Activated CD4-positive, alpha-beta T cell treated with anti-CD3 and anti-CD28 coated beads for 1 hour (primary cell): ENCODE measurements at places on chromosomes 2 and 18.

- no peak for DNase-seq
Measured at GRCh38 chr2:168639441-168639898, 163.0 kb upstream of the NOSTRIN start.

DNA sequence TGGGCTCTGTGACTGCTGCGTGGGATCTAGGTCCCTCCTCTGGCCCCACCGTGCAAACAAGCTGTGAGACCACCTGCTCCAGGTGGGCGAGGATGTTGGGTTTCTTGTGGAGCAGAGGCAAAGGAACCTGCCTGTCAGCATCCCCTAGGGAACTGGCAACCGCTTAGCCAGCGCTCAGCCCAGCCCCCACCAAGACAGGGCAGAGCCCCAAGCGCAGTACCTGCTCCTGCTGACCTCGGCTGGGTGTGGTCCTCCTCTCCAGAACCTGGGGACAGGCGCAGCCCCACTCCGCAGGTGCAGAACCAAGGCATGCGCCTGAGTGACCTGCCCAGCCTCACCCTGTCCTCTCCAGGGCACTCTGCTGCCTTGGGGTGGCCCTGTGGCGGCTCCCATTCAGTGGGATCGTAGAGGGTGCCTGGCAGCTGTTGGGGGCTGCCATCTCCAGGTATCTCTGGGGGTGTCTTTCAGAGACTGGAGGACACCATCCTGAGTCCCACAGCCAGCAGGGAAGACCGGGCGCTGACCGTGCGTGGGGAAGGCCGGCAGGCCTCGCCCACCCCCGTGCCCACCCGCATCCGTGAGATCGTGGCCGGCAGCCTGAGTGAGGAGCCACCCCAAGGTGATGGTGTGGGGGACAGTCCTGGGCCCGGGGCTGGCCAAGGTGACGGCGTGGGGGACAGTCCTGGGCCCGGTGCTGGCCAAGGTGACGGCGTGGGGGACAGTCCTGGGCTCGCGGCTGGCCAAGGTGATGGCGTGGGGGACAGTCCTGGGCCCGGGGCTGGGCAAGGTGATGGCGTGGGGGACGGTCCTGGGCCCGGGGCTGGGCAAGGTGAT lies 12.3 kb downstream of the CROCC2 start:
- DNase-seq: no peak

- DNase-seq: no peak
Measured at GRCh38 chr18:63730773-63731172, 28.0 kb downstream of the SERPINB11 start.

DNA sequence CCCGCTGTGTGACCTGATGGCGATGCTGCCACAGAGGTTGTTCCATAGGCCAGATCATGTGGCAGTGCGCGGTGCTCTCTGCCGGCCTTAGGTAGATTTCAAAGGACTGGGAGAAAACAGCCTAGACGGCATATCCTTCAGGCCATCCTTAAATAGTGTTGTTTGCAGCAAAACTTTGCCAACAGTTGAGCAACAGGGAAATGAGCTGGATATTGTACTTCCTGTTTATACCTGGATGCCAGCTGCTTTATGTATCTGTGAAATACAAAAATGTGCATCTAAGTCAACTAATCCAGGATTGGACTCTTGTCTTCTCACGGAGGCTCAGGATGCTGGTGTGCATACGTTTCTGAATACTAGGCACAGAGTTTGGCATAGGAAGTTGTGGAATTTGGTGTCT lies 107.1 kb downstream of the EML6 start:
- no peak for DNase-seq

DNA sequence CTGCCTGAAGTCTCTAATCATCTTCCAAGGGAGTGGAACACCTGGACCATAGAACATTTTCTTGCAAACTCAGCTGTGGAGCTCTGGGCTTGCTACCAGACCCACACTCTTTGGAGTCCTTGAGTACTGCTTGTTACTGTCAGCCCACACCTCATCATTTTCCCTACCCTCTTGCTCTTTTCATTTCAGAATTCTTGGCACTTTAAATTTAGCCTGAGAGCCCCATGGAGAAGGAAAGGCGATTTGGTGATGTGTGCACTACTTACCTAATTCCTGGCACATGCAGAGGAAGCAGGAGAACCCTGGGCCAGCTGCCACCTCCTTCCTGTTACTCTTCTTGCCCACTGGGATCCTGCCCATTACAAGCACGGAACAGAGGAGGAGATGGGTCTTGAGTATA lies 31.7 kb downstream of the TMEM178A start:
- DNase-seq: no peak
